ENCODE measurements at places on chromosomes 5 and 9.
A peak's percentile ranks its signal among the peaks of the same experiment; 100 is the strongest.

DNA sequence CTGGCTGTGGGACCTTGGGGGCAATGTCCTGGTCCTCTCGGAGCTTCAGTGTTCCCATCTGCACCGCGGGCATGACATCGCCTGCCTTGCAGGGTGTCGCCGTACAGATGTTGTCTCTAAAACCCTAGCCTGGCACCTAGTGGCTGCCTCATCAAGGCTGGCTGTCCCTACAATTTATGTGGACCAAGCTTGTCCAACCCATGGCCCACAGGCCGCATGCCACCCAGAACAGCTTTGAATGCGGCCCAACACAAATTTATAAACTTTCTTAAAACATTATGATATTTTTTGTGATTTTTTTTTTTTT lies 18.3 kb upstream of the ASS1 start:
- DNase-seq = no peak

- DNase-seq = no peak
Measured at GRCh38 chr9:112120030-112120341, 55.1 kb downstream of the SUSD1 start.

- no peak for DNase-seq
Measured at GRCh38 chr5:159908591-159908940, 7.7 kb upstream of the ADRA1B start.

DNA sequence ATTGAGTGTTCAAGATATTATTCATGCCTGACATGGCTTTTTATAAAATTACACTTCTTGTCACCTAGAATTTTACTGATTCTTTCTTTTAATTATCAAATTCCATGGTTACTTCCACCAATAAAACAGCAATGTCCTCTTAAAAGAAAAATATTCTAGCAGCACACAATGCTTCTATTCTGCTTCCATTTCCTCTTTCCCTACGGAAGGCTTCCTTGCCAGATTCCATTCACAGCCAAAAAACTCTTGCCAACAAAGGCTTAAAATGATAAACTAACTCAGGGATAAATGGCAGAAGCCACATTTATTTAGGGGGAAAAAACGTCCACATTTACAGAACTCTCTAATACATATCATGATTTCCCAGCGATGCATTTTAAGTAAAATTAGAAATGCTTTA lies 111.6 kb downstream of the CTNND2 start:
- DNase-seq = no peak

DNA sequence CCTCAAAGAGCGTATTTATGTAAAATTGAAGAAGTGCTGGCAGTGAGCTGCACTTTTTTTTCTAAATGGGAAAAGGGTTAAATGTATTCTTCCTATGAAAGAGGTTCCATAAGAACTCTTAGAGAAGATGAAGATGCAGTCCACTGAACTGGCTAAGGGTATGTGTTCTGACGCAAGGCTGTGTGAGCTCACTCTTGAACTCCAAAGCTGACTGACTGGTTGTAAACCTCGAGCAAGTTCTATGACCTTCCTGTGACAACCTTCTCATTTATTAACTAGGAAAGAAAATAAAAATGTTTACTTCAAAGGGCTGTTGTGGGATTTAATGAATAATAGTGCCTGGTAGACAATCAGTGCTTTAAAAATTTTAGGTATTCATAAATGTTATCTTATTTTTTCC lies 46.7 kb downstream of the POC5 start:
- DNase-seq = no peak

GRCh38 chr5:92644266-92644886 lies 936.6 kb downstream of the NR2F1-AS1 start:
- no peak for DNase-seq

DNA sequence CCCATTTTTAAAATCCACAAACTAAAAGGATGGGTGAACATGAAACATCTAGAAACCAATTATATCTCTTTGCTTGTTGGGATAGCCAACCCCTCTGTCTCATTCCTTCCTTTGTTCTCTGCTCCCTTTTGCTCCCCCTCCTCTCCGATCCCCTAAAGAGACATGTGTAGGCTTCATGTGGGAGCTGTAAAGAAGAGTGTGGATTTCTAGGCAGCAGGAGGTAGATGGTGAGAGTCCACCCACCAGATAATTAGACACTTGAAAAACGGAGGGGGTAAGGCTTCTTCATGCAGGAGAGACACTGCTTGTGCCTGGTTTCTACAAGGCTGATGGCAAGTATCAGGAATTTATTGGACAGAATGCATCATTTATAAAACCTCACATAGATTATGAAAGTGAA lies 27.3 kb upstream of the CFAP157 start:
- DNase-seq = no peak

GRCh38 chr9:8838136-8838535 lies 1038.6 kb upstream of the DMAC1 start:
- no peak for DNase-seq

GRCh38 chr5:1942158-1942557 lies 59.4 kb upstream of the IRX4 start:
- DNase-seq = no peak

DNA sequence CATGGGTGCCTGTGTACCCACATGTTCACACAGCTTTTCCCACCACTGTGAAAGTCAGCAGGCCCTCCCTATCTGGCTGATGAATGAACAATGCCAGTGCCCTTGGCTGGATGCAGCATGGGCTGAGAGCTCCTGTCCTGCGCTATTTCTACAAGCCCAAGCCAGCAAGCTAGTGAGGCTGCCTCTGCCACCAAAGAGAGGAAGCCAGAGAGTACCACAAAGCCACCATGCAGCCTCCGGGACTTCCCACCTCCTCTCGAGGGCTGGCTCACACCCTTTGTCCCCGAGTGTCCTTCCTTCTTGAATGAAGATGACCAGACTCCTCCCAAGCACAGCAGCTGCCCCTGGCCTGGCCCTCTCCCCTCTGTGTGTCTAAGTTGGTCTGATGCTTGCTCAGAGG lies 76.5 kb downstream of the SH3PXD2B start:
- no peak for DNase-seq

DNA sequence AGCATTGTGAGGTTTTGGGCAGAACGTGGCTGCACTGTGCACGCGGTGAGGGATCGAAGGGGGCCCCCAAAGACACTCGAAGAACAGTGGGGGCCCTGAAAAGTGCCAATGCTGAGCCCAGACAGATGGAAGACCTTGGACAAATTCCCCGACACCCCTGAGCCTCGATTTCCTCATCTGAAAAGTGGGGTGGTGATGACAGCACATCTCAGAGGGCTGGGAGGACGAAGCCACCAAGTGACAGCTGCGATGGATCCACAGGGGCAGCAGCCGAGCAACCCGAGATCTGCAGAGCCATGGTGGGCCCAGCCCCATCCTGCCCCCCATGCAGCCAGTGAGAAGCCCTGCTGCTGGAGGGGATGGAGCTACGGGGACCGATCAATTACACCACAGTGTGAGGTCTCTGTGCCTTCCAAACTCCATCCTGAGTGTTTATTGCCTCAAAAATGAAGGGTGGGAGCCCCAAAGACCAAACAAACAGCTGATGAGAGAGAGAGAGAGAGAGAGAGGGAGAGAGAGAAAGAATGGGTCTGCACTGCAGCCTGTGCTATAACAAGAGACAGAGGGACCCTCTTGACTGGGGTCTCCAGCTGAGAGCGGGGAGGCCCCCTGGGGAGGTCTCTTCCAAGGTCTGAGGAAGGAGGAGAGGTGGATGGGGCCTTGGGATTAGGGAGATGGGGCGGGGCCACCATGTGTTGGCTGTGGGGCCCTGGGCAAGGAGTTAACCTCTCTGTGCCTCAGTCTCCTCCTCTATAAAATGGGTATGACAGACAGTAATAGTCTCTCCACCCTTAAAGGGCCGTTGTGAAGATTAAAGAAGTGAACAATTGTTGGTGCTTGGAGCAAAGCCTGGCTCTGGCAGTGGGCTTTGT lies 134.4 kb upstream of the IER5L start:
- DNase-seq = no peak

- DNase-seq = no peak
Measured at GRCh38 chr5:99058466-99058865, 129.7 kb upstream of the CHD1 start.

DNA sequence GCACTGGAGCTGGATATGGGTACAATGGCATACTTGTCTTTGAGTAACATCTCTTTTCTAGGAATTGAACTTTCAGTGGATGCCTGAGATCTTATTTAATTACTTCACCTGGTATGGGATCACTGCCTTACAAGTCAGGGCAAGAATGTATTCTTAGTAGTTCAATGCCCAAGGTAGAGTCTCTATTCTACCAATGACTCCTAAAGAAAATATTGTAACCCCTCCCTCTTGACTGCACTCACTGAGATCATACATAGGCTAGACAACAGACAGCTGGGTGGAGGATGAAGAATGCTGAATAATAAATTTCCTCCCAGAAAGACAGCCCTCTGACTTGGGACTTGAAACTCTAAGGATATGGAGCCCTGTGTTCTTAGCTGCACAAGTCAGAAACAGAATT lies 1216.3 kb upstream of the ACO1 start:
- DNase-seq = no peak

DNA sequence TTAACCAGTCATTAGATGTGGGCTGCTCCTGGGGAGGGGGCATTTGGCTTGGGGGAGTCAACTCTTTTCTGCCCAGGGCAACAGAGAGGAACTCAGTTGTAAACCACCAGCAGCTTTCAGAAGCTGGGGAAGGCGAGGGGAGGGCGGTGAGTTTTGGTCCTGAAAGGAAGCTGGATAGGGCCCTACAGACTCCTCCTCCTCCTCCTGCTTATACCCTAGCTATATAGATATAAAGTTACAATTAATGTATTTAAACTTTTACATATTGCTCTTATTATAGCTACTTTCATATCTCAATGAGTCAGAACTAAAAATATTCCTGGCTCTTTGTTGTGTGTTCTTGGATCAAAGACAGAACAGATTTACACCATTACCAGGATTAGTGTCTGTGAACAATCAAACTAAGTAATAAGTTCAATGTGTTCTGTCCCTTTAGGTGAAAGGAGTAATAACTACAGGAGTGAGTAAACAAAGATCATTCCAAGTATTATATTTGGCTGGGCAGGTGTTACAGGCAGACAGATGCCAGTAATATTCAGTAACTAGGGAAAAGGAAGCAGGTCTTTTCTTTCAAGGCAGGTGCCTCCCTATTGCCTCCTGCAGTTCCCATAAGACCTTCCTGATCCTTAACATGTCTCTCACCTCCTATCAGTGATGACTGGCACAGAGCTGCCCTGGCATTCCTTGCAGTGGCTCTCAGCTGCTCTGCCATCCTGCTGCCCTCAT lies 20.5 kb upstream of the VPS13A start:
- DNase-seq = no peak

DNA sequence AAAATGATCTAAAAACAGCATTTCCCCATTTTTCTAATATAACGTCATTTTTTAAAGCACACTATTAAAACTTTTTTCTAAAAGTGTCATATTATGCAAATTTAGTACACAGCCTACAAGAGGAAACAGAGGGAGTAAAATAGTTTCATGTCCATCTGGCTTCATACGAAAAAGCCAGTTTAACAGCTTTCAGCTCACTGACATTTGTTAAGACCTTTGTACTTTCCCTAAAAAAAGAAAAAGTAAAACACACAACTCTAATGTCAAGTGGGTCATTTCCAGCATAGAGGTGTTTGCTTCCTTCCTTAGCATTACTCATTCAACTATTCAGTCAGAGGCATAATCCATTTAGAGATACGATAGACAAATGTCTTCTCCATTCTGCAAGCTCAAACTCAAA lies 49.4 kb downstream of the ABHD17B start:
- no peak for DNase-seq

GRCh38 chr5:159286420-159287035 lies 23.4 kb downstream of the UBLCP1 start:
- peak; percentile 30 for DNase-seq

DNA sequence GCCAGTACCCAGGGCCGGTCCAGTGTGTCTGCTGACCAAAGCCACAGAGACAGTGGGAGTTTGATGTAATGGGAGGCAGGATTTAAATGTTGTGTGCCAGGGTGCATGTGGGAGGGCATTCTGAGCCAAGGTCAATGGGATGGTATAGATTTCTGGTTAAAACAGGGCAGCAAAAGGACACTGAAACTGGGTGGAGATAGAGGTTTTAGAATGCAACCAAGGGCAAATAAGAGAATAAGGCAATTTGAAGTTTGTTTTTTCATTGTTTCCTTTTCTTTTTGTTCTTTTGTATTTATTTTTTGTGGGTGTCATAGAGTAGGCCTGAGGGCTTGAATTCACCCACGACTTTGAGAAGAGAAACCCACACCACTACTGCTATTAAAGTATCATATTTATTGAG lies 65.5 kb upstream of the CLINT1 start:
- no peak for DNase-seq

DNA sequence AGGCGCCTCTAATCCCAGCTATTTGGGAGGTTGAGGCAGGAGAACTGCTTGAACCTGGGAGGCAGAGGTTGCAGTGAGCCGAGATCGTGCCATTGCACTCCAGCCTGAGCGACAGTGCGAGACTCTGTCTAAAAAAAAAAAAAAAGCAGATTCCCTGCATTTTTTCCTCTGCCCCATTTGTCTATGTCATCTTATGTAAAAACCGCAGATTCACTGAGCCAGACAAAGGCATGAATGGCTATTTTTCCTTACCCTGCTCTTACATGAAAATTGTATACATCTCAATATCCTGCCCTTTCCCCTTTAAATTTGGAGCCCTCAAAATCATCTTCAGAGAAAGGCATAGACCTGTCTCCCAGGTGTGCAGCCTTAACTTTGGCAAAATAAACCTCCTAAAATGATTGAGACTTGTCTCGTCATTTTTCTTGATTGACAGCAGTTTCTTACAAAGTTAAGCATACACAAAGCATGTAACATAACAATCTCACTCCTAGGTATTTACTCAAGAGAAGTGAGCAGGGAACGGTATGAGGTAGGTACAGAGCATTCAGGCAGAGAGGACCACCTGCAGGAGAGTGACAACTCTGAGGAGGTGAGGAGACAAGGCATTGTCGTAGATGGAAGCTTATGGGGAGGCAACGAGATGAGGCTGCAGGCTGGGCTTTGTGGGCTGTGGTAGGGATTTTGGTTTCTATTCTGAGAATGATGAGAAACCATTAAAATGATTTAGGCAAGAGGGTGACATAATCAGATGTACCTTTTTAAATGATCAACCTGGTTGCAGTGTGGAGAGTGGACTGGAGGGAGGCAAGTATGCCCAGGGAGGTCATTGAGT lies 65.7 kb upstream of the IL6ST start:
- peak; percentile 73 for DNase-seq

DNA sequence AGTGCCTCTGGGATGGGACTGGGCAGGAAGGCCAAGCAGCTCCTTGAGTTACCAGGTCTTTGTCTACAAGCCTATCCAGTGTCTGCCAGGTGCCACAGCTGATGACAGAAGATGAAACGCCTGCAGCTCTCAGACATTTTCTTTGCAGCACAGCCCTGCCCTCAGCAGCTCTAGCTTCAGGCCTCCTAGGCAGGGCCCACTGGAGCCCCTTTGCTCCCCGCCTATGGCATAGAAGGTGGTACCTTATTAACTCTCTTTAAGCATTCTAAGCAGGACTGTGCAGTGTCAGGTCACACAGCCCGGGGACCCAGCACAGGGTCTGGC lies 1.3 kb upstream of the SKP1 start:
- DNase-seq = no peak
